ENCODE measurements at places on chromosomes 3 and 15.

- no peak for DNase-seq
Observed at GRCh38 chr3:154142608-154143007, 21.4 kb downstream of the ARHGEF26 start.

- no peak for DNase-seq
Observed at GRCh38 chr3:11239796-11240195, 32.4 kb upstream of the ATG7 start.

DNA sequence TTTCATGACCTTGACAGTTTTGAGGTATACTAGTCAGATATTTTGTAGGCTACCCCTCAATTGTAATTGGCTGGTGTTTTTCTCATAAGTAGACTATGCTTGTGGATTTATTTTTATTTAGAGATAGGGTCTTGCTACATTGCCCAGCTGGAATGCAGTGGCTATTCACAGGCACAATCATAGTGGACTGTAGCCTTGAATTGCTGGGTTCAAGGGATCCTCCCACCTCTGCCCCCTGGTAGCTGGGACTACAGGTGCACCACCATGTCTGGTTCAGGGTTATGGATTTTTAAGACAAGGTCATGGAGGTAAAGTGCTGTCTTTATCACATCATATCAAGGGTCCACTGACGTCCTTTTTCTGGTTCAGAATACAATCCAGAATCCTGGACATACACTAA lies 10.9 kb upstream of the IL17RD start:
- no peak for DNase-seq

DNA sequence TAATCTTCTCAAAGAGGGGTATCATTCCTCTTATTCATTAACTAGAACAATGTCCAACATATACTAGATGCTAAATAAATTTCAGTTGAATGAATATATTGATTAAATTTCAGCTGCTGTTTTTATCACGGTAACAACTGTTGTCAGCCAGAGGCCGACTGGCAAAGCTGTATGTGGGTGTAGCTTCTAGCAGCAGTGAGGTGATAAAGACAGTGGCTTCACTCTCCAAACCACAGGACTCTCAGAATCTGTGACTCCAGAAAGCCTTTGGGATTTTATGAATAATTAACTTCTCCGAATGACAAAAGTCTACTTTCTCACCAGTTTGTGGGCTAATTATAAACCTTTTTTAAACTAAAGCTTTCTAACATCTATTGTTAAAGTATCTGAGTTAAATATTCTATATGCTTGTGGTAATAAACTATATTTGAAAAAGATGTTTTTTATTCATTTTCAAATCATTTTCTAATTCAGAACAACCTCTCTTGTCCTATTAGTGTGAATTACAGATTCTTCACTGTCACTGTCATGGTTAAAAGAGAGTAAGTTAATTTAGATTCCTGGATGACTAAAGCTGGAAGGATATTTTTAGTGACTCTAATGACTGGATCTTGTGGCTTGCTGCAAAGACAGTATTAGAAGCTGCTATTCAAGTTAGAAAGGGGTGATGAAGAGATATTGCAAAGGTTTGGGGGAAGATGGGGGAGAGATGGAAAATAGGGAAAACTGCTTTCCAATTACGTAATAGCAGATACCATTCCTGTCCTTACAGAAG lies 796.4 kb upstream of the ARPP21 start:
- DNase-seq: no peak

DNA sequence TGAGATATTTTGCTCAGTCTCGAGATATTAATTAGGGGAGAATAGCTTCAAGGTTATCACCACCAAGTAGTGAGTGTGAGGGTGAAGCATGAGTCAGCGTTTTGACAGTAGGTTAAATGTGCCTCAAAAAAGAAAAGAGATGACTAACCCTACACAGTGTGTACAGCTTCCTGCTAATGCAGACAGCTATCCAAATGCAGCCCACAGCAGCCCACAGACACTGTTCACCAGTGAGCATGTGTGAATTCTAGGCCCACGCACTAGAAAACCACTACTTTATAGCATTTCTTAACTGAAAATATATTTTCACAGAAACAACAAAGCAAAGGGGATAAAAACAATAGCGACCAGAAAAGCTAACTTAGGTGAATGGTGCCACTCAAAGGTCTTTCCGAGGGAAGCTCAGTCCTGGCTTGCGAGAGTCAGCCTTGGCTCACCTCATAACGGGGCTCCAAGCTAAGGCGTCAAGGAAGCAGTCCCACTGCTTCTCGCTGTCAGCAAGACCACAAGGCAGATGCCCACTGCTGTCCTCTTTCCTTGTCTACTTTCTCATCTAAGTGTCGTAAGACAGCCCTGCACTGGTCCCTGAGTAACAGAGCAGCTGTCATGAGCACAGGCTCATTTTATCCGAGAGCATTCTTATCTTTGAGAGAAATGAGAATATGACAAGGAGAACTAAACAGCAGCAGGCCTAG lies 47.6 kb downstream of the TXNRD3 start:
- no peak for DNase-seq

DNA sequence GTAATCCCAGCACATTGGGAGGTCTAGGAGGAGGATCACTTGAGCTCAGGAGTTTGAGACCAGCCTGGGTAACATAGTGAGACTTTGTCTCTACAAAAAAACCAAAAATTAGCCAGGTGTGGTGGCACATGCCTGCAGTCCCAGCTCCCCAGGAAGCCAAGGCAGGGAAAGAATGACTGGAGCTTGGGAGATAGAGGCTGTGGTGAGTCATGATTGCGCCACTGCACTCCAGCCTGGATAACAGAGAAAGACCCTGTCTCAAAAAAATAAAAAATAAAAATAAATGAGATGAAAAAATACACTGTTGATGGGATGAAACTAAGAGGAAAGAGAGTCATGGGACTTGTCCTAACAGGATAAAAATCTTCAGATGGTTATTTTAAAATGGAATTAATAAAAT lies 137.6 kb downstream of the IMPG2 start:
- no peak for DNase-seq

GRCh38 chr15:48001393-48002039 lies 119.3 kb upstream of the SLC24A5 start:
- DNase-seq: no peak

DNA sequence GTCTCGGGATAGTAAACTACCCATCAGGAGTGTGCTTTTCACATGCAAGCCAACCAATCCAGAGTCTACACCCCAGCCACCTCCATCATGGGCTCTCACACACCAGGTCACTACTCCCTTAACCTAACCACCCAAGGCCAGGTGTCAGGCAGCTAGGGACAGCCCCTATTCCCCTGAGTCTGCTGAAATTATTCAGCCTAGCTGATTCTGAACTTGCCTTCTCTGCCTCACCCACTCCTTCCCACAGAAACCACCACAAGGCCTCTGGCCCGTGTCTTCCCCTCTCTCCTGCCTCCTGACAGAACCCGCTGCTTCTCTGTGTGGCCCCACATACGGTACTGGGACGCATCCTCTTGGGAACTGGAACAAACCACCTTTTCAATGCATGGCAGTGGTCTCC lies 82.1 kb downstream of the PCSK6 start:
- DNase-seq: no peak

DNA sequence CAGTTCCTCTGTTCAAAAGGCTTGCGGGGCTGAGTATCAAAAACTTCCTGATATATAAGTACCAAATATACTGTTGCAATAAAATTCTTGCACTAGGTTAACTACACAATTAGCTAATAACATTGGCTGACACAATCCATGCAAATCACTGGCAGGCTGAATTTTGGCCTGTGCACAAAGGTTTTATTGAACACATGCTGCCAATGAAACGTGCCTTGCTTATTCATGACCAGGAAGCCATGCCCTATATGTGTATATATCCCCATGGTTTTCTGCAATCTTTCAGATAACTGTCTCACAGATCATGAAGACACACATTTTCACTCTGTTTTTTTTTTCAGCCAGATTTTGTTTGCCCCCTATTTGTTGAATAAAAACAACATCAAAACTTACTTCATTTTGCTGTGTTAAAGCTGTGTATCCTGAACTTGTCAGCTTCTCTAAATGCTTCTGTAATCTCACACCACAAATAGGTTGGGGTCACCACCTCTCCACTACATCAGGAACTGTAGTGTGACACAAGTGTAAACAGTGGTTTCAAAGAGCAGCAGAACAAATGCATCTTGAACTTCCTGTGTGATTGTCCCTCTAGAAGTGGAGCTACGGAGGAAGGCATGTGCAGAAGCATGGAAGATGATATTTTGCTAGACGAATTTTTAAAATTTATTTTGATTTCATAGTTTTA lies 920.7 kb upstream of the NR2F2 start:
- DNase-seq: no peak

- no peak for DNase-seq
Observed at GRCh38 chr15:87739866-87740265, 516.7 kb downstream of the NTRK3 start.

DNA sequence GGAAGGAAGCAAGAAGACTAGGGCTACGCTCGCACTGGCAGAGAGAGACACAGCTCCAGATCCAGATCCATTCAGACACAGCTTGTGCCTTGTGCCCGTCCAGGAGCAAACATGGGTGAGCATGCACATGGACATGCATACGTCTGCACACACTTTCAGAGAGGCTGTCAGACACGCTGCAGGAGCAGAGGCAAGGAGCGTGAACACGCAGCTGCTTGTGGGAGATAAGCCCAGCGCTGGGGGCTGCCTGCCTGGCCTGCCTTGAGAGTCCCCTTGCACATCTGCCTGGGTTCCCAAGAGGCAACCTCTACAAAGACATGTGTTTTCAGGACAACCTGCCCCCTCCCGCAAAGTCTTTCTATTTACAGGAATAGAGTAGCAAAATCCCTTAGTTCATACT lies 13.6 kb upstream of the BAHD1 start:
- no peak for DNase-seq

DNA sequence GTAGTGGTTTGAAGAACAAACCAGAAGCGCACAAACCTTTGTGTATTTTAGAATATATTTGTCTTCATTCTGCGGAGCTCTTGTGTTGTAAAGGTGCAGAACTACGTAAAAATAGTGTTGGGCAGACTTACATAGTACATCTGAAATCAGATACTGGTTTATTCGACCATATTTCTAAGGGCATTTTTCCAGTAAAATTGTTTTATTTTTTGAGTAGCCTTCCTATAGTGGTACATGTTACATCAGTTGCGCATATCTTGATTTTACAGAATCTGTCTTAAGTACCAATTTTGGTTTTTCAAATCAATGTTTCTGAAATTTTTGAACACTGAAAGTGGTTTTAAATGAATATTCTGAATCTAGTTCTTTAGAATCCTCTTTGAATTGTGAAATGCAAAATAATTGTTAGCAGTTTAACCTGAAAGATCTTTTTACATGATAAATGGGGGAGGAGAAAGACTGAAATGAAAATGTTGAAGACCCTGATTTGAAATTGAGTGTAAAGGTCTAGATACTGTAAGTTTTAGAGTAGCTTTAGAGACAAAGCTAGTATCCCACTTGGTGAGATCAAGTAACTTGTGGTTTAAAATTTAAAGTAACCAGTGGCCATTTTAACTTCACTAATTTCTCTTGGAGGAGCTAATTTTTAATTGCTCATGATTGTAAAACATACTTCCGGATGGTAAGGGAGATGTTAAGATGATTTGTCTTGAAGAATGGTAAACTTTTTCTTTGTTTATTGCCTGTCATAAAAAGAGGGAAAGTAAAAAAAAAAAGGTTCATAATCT lies 15.5 kb upstream of the CHD2 start:
- DNase-seq: no peak

- DNase-seq: no peak
Observed at GRCh38 chr3:112770032-112770626, 76.5 kb downstream of the CD200R1L start.

DNA sequence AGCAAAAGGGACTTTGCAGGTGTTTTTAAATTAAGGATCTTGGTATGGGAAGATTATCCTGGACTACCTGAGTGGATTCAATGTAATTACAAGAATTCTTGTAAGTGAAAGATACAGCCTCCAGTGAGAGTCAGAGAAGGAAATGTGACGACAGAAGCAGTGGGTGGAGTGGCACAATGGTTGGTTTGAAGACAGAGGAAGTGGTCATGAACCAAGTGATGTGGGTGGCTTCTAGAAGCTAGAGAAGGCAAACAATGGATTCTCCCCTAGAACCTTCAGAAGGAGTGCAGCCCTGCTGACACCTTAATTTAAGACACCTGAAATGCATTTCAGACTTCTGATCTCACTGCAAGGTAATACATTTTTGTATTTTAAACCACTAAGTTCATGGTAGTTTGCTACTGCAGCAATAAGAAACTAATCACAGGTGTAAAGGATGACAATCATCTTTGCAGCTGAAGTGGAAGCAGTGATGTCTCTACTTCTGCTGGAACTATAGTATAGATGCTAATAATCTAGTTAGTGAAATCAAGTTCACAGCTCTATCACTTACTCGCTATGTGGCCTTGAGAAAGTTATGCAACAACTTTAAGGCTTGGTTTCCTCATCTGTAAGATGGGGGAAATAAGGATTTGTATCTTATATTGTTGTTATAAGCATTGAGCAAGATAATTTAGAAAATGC lies 403.4 kb upstream of the SUCLG2 start:
- DNase-seq: peak; percentile 75

- no peak for DNase-seq
Observed at GRCh38 chr3:70064194-70064779, 64.8 kb downstream of the SAMMSON start.
